ENCODE measurements at places on chromosomes 16 and 17.
A peak's percentile ranks its signal among the peaks of the same experiment; 100 is the strongest.

GRCh38 chr16:88695753-88696152 is 9.4 kb upstream of the SNAI3 start:
- DNase-seq: no peak

DNA sequence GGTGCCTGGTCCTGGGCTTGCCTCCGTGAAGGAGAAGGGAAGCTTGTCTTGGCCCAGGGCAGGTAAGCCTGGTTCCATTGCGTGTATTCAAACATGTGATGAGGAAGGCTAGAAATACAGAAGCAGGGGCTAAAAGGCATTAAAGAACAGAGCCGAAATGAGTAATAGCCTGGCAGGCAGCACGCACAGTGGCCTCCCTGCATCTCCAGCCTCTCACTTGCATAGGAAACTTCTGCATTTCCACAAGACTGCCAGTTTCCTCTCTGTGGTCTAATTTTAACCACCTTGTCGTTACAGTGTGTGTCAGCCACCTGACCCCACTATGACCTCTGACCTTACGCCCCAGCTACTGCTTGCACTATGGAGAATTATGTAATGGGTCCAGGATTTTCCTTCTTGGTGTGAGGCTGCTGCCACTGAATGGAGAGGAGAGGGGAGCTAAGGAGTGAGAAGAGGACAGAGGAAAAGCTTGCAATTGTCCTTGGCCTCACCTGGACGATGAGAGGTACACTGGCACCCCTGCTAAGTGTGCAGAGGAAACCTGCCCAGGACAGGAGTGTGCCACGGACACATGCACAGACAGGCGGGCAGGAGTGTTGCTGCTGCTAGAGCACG is 32.8 kb downstream of the HIC1 start:
- DNase-seq: no peak

GRCh38 chr17:42316755-42317154 is 28.5 kb downstream of the STAT5A start:
- no peak for DNase-seq

DNA sequence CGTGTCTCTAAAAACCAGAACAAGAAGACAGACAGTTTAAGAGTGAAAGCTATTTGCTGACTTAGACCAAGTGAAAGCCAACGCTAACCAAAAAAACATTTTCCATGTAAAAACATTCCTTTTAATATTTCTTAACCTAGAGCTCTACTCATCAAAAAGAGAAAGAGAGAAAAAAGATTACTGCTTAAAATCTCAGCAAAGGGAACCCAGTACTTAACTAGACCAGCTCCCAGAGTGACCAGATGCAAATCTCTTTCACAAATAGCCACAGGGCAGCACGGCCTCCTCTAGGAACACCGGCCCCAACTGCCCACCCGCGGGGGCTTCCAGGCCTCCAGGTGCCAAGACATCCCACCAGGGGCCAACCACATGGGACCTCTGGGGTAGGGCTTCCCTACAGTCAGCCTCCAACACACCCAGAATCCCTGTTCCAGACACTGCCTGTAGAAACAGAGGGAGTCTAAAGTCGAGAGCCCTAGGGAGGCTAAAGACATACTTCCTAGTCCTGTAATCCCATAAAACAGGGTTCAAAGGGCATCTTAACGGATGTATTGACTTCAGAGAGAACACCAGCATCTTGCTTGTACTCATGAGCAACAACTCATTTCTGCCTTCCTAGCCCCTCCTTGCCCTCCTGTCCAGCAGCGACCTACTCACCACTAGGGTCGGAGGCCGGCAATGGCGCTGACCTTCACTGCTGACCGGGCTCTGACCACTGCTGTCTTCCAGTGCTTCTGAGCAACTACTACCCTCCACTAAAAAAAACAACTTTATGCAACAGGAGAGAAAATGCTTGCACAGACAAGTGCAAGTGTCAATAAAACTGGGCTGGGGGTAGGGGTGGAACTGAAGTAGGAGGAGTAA is 21.3 kb downstream of the ZCCHC14 start:
- no peak for DNase-seq

- DNase-seq: no peak
Measured at GRCh38 chr17:697682-698081, 17.0 kb downstream of the VPS53 start.

DNA sequence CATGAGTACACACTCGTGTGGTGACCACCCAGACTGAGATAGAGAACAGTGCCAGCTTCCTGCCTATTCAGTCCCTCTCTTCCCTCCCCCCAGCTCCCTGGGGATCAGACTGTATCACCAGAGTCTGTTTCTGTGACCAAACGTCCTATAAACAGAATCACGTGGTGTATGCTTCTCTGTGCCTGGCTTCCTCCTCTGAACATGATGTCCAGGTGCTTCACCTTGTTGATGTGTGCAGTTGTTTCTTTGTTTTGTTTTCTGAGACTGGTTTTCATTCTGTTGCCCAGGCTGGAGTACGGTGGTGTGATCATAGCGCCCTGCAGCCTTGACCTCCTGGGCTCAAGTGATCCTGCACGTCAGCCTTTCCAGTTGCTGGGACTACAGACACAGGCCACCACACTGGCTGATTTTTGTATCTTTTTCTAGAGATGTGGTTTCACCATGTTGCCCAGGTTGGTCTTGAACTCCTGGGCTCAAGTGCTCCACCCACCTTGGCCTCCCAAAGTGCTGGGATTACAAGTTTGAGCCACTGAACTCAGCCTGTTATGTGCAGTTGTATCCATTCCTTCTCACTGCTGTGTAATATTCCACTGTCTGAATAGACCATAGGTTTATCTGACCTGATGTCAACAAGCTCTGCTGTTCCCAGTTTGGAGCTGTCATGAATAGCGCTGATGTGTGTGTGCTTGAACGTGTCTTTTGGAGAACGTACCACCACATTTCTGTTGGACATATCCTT is 28.9 kb upstream of the PRM1 start:
- no peak for DNase-seq

DNA sequence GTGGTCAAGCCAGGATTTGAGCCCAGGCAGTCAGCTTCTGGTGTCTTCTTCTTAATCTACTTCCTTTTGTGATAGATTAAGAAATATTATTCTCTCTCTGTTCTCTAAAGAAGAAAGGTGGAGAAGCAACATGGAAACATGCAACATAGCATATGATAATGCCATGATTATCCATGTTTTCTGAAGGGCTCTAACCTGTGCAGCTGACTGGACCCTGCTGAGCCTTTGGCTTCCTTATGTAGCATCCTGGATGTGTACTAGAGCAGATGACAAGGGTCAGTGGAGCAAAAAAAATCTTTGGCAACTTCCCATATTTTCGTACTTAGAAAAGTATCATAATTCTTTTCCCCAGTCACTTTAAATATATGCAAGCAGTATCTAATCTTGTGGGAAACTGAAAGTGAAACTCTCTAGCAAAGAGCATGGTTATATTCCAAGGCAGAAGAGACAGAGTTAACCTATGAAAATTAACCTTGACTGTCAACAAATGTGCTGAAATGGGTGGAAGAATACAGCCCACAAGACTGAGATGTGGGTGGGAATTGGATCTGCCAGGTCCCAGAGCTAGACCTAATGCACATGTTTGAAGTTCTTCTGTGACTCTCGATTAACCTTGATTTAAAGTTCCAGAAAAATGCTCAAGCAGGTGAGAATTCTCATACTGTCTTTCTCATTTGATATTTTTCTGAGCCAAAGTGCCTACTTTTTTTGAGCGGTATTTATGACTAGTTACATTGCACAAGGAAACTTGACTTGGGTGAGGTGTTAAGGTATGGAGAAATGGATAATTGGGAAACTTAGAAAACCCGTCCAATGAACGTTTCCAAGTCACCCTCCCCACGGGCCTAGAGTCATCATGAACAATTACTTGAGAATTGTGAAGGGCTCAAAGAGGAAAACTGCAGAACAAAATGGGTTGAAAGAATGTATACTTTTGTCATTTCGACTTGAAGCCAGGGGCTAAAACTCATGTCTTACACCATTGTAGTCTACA is 248.6 kb downstream of the FTO start:
- DNase-seq: no peak

DNA sequence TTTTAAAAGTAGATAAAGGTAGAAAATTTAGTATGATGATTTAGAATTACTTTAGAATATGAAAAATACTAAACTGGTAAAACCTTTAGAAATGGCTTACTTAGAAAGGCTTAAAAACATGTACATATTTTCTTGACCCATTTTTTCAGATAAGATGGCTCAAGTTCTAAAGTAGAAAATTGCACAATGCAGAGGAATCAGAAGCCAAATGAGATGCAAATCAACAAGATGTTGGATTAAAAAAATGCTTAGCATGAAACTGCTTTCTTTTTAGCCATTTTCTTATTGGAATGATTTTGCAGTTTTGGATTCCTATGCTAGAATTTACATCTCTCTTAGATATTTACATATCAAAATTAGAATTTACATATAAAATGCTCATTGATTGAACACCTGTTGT is 1.5 kb upstream of the KRTAP3-1 start:
- DNase-seq: no peak

DNA sequence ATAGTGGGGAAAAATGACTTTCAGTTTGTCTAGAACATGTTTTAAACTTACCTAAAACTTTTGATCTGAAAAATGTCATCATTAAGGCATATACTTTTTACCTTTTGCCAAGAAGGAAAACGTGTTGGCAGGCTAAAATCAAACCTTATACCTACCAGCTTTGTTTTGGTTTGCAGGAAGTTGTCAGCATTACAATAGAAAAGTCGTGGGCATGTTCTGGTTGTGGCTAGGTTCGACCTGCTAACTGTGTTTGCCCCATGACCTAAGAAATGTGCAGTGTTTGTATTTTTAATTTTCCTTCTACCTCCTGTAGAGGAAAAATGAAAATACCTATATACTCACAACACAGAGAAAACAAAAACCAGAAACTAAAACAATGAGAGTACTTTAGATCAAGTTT is 13.0 kb downstream of the SKAP1 start:
- no peak for DNase-seq

- DNase-seq: peak; percentile 58
Measured at GRCh38 chr17:29369831-29370735, 20.1 kb upstream of the TAOK1 start.
